RWPE2 (cell line): ENCODE measurements at places on chromosomes 2 and 18.

DNA sequence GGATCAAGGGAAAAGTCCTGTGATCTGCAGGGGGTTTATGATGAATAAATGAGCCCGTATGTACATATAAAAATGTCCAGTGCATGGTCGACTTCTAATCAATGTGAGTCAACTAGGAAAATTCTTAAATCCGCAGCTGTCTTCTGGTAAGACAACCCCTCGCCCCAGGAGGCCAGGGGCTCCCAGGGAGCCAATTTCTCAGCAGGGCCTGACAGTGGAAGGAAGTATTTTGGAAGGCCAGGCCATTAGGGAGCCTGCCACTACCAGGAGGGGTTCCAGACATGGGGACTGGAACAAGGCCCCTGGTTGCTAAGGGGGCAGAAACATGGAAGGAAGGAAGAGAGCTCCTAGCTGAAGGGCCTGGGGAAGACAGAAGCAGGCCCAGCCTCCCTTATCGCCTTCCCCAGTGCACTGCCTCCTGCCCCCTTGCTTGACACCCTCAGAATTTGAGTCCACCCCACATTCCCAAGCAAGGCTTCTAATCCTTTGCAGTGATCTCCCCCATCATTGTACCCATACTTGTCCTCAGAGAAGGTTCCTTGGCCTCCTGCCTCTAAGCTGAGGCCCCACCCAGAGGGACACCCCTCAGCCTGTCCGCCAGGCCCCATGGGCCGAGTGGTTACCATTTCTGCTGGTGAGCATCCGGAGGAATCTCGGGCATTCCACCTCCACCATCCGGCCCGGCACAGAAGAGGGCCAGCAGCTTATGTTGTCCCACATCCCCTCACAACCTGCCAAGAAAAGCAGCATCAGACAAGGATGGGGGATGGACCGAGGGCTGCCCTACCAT, 45.9 kb downstream of the SCTR start:
- DNase-seq = peak; percentile 25

- no peak for DNase-seq
Measured at GRCh38 chr2:5454051-5454390, 238.2 kb upstream of the SOX11 start.

DNA sequence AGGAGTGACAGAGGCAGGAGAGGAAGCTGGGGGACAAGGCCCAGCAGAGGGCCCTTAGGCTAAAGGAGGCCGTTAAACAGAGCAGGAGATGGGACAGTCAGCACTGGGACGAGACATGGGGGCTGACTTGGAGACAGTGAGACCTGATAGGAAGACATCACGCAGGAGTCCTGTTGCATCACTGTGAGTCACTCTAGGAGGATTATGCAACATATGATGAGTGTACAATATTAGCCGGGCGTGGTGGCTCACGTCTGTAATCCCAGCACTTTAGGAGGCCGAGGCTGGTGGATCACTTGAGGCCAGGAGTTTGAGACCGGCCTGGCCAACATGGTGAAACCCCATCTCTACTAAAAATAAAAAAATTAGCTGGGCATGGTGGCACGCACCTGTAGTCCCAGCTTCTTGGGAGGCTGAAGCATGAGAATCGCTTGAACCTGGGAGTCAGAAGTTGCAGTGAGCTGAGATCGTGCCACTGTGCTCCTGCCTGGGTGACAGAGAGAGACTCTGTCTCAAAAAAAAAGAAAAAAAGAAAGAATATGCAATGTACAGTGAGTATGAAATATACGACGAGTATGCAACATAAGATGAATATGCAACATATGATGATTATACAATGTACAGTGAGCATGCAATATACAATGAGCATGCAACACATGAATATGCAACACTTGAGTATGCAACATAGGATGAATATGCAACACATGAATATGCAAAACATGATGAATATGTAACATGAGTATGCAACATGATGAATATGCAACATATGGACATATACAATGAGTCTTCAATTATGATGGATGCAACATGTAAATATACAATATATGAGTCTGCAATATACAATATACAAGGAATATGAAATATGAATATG, 83.3 kb upstream of the ID2 start:
- no peak for DNase-seq

GRCh38 chr2:158686210-158686691, 108.9 kb upstream of the DAPL1 start:
- DNase-seq = no peak

DNA sequence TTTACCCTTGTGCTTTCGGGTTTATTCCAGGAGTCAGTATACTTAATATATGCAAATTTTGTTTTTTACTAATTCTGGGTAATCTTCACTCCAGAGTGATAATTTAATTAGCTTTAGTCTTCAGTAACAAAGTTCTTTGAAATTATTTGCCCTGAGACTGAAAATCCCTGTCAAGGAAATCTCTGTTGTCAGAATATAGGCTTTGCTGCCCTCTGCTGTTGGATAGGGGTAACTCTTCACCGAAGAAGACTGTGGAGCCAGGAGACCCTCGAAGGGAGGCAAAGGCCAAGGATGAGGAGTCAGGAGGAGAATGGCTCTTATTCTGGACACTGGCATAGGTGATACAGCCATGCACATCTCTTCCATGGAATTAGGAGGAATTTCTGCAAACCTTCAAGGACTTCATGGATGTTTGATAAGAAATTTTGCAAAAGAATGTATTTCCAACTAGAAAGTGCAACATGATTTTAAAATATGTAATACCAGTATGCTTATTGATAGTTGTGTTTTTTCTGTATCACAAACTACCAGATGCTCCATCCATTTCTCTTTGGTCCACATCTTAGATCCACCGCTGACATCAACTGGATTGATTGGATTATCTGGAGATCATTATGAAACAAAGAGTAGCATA, 182.3 kb downstream of the RDH14 start:
- DNase-seq = no peak

DNA sequence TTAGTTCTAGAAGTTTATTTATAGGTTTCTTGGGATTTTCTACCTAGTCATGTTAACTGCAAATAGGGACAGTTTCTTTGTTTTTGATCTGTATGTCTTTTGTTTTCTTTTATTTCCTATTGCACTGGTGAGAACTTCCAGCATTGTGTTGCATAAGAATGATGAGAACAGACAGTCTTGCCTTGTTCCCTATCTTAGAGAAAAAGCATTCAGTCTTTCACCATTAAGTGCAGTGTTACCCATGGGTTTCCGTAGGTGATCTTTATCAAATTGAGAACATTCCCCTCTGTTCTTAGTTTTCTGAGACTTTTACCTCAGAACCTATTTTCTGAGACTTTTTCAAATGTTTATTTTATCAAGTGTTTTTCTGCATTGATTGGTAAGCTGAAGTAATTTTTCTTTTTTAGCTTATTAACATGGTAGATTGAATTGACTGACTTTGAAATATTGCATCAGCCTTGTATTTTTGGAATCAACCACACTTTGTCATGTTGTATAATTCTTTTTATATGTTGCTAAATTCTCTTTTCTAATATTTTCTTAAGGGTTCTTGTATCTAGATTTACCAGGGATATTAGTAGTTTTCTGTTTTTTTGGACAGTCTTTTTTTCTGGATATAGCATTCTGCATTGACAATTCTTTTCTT, 17.2 kb downstream of the MFSD6 start:
- no peak for DNase-seq

GRCh38 chr2:236938126-236938525, 147.6 kb upstream of the COPS8 start:
- DNase-seq = no peak

- DNase-seq = no peak
Measured at GRCh38 chr18:49768051-49768391, 45.3 kb downstream of the ACAA2 start.

DNA sequence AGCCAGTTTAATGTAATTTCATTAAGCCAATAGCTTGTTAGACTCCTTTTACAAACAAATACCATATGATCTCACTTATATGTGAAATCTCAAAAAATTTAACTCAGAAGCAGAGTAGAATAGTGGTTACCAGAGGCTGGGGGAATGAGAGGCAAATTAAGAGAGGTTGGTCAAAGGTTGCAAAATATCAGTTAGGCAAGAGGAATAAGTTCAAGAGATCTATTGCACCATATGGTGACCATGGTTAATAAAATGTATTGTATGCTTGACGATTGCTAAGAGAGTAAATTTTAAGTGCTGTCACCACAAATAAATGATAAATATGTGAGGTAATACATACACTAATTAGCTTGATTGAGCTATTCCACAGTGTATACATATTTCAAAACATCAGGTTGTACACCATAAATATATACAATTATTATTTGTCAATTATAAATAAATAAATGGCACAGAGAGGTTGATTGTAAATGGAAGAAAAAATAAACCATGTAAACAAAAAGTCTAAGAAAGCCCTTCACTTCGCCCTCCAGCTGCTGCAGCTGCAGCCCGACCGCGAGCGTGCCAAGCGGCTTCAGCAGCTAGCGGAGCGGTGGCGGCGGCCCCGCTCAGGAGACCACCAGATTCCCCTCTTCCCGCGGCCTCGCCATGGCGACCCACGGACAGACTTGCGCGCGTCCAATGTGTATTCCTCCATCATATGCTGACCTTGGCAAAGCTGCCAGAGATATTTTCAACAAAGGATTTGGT, 23.0 kb upstream of the ACTR2 start:
- no peak for DNase-seq

DNA sequence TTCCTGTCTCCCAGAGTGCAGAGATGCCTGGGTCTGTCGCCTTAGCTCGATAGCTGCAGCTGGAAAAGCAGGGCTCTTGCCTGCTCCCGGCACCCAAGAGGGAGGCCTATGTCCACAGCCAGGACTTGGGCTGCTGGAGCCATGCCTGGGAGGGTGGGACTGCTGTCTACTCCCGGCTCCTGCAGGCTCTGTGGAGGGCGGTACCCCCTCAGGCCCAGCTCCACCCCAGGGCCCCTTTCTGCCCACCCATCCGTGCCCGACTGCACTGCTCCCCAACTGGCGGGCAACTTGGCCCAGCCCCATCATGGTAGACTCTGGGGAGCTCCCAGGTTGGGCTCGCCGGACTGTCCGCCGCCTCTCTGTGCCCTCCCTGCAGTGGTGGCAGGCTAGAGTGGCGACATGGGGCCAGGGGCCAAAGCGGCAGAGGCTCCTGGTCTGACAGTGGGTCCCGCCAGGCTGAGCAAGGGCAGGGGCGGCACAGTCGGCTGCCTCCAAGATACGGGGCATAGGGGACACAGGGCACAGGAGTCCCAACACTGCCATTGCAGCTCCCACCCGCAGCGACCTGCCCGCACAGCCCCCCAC, 901.0 kb downstream of the CCDC85A start:
- no peak for DNase-seq

DNA sequence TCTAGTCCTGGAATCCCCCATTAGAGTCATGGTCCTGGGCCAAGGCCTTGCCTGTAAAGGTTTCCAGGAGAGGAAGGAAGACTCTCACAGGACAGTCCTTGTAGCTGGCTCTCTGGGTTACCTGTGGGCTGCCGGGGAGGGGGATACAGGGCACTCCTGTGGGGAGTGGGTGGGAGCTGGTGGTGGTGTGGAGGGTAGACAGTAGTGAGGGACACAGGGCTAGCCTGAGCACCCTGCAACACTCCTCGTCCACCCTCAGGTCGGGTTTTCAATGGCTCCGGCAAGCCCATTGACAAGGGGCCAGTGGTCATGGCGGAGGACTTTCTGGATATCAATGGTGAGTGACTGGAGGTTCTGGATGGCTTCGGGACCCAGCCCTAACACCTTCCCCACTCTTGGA, 19.7 kb upstream of the ANKRD53 start:
- no peak for DNase-seq

- DNase-seq = no peak
Measured at GRCh38 chr18:66226782-66227181, 377.1 kb downstream of the CDH19 start.

DNA sequence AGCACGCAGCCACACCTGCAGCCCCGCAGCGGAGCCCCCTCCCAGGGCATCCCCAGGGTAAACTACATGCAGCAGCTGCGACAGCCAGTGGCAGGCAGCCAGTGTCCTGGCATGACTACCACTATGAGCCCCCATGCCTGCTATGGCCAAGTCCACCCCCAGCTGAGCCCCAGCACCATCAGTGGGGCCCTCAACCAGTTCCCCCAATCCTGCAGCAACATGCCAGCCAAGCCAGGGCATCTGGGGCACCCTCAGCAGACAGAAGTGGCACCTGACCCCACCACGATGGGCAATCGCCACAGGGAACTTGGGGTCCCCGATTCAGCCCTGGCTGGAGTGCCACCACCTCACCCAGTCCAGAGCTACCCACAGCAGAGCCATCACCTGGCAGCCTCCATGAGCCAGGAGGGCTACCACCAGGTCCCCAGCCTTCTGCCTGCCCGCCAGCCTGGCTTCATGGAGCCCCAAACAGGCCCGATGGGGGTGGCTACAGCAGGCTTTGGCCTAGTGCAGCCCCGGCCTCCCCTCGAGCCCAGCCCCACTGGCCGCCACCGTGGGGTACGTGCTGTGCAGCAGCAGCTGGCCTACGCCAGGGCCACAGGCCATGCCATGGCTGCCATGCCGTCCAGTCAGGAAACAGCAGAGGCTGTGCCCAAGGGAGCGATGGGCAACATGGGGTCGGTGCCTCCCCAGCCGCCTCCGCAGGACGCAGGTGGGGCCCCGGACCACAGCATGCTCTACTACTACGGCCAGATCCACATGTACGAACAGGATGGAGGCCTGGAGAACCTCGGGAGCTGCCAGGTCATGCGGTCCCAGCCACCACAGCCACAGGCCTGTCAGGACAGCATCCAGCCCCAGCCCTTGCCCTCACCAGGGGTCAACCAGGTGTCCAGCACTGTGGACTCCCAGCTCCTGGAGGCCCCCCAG, 254.1 kb downstream of the GLI2 start:
- DNase-seq = no peak

- no peak for DNase-seq
Measured at GRCh38 chr18:49894517-49895226, 81.3 kb upstream of the ACAA2 start.

DNA sequence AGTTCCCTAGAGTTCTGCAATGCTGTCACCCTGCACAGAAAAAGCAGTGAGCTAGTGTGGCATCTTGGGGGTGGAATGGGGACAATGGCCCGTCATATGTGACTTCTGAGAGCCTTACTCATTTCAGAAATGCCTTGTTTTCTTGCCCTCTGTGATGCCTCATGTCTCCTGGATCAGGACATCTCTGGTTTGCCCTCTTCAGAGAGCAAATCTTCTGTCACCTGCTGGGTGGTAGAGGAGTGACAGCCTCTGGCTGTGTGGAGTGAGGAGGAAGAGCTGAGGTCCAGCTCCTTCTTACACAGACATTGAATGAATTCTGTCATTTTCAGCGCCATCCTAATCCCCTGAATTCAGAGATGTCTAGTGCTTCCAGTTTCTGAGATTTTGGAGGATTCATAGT, 55.6 kb upstream of the PHLPP1 start:
- DNase-seq = no peak

DNA sequence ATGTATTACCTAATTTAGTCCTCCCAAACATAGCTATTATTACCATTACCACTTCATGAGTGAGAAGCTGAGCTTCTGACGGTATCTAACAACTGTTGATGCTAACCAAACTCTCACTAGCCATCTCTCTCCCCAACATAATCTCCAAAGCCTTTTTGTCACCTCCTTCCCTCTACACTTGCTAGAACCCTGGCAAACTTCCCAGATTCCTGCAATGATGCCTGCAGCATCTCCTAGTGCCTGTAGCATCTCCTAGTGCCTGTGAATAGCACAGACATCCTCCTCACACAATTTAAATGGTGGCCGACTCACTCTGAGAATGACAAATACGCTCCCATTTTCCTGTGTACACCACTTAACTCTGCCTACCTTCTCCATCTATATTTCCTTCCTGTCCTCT, 126.7 kb downstream of the STK39 start:
- no peak for DNase-seq

GRCh38 chr2:196604196-196604595, 35.3 kb upstream of the CCDC150 start:
- DNase-seq = no peak
